ENCODE measurements at places on chromosomes 16 and 17.

- peak; percentile 74 for DNase-seq
Measured at GRCh38 chr16:84618581-84619460, 943 bp upstream of the COTL1 start.

- DNase-seq: no peak
Measured at GRCh38 chr17:6669479-6670212, 18.1 kb downstream of the C17orf100 start.

DNA sequence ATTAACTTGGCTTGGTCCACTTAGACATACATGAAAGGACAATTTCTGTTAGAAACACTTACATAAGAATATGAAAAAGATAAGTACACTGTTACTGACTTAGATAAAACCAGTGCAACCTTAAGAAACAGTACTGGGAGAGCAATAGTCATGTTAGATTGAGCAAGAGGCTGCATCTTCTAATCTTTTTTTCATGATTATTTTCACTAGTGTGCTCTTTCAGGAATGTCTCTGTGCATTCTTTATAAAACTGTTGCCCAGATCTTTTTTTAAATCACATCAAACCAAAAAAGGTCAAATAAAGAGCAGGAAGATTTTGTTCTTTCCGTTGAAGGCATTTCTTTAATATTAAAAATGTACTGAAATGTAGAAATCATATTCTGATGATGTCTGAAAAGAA lies 100.7 kb upstream of the AXIN2 start:
- no peak for DNase-seq

DNA sequence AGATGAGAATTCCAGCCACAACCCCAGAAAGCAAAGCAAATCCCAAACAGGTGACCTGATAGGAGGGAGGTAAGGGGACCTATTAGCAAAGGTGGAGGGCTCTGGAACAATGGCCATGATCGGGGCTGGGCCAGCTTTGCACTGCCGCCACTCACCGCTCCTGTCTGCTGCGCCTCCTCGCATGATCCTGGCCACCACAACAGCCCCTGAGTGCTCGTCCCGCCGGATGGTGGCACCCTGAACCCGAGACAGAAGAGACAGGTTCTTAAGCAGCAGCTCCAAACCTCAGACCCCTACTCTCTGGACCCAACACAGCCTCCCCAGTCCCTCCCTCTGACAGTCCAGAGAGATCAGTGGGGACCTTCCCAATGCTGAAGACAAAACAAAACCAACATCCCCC lies 5.3 kb downstream of the MPP3 start:
- DNase-seq: no peak

- peak; percentile 47 for DNase-seq
Measured at GRCh38 chr16:4214215-4214621, 27.7 kb downstream of the SRL start.

GRCh38 chr16:67036323-67036741 lies 7.4 kb downstream of the CBFB start:
- DNase-seq: no peak

- DNase-seq: peak; percentile 39
Measured at GRCh38 chr17:60163108-60163784, 13.5 kb downstream of the CA4 start.

GRCh38 chr17:47117386-47117785 lies 71.7 kb downstream of the CDC27 start:
- DNase-seq: no peak
